ENCODE measurements at places on chromosomes 13 and 19.
A peak's percentile ranks its signal among the peaks of the same experiment; 100 is the strongest.

GRCh38 chr19:29623726-29624488 lies 17.8 kb downstream of the POP4 start:
- no peak for DNase-seq

DNA sequence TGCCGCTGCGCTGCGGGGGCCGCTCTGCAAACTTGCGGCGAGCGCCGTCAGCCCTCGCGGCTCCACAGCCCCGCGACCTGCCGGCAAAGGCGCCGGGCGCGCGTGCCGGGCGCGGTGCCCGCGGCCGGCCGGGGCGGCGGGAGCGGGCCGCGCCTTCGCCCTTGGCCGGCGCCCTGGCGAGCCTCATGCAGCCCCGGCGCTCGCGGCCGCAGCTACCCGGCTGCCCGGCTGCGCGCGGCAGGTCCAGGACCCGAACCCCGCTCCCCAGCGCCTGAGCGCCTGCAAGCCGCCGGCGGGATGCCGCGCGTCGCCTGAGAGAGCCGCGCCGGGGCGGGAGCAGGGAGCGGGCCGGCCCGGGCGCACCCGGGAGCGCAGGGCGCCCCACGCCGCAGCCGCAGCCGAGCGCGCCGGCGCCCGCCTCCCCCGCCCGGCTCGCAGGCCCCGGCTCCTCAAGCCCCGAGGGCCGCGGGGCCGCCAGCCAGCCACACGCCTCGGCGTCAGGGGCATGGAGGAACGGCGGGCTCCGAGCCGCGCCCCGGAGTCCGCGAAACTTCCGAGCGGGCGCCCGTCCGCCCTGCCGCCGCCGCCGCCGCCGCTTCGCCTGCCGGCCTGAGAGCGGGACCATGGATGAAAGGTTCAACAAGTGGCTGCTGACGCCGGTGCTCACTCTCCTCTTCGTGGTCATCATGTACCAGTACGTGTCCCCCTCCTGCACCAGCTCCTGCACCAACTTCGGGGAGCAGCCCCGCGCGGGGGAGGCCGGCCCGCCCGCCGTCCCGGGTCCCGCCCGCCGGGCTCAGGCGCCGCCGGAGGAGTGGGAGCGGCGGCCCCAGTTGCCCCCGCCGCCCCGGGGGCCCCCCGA lies 564 bp downstream of the HS6ST3 start:
- DNase-seq = no peak

DNA sequence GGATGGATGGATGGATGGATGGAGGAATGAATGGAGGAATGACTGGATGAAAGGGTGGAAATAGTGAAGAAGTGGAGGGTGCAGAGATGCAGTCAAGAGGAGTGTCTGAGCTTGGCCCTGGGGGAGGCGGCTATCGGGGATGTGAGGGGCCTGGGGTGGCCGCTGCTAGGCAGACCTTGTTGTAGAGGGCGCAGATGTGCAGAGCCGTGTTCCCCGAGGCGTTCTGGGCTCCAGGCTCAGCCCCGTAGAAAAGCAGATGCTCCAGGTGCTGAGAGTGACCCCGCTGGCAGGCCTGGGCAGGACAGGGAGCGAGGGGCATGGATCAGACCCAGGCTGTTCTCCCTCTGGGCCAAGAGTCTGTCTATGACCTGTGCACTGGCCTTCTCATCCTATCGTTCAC lies 8.4 kb downstream of the SHANK1 start:
- no peak for DNase-seq

DNA sequence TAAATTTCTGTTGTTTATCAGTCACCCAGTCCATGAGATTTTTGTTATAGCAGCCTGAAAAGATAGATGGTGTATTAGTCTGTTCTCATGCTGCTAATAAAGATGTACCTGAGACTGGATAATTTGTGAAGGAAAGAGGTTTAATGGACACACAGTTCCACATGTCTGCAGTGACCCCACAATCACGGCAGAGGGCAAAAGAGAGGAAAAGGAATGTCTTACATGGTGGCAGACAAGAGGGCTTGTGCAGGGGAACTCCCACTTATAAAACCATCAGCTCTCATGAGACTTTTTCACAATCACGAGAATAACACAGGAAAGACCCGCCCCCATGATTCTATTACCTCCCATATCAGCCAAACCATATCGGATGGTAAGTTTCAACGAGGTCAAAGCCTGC lies 309.2 kb downstream of the LIG4 start:
- DNase-seq = no peak

DNA sequence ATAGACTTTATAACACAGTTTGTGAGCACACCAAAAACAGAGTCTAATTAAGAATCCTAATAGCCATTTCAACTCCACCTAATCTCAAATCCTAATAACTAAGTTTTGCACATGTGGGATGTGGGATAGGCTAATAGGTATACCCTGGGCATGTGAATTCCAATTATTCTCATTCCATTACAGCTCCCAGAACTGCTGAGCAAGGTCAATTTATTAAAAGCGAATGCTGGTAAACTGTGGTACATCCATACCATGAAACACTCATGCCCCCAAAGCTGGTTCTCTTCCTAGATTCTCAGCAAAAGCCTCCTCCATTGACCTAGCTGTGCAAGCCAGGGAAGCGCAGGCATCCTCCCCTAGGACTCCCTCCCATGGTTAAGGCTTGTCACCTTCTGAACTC lies 113.8 kb downstream of the USP12 start:
- no peak for DNase-seq

DNA sequence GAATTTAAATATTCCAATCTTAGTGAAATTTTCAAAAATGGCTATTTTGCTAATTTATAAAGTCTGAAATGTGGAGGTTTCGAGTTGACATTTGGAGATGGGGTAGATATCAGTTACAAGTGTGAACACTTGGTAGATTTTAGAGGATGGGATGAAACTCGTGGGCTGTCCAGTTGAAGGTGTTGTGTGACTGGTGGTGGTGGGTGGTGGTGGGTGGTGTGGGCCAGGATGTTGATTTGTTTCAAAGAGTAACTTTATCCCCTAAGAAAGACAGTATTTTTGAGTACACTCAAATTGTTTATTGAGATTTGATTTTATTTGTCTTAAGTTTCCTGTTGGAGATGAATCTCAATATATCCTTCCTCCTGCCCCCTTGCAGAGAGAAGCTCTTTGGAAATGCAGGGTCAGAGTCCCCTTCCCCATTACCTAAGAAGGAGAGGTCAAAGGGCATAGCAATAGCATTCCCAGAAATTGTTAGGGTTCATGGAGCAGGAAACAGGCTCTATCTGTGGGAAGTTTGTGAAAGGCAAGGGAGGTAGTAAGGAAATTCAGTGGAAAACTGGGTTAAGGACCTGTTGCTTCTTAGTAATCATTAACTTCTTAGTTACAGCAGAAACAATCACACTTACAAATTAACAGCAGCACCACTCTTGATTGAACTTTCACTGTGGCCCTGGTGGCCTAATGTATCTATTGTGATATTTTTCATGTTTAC lies 133.6 kb upstream of the RNF113B start:
- DNase-seq = no peak

DNA sequence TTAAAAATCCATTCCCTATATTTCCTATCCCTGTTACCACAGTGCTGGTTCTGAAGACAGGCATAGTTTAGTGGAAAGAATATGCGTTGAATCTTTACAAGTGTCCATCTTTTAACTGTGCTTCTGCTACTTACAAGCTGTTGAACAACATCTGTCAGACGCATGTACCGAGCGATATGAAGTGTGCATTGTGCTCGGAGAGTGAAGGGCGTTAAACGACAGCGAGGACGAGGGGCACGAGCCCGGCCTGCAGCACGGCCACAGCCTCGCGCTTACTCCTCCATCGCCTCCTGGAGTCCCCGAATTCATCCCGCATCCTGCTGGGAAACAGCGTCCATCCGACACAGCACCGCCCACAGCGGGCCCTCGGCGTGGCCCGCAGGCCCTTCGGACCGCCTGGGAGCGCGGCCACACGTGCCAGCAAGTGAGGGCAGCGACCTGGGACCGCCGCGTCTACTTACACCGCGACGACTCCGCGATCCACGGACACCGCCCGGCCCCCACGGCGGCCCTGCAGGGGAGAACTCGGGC lies 514 bp downstream of the PCID2 start:
- no peak for DNase-seq

DNA sequence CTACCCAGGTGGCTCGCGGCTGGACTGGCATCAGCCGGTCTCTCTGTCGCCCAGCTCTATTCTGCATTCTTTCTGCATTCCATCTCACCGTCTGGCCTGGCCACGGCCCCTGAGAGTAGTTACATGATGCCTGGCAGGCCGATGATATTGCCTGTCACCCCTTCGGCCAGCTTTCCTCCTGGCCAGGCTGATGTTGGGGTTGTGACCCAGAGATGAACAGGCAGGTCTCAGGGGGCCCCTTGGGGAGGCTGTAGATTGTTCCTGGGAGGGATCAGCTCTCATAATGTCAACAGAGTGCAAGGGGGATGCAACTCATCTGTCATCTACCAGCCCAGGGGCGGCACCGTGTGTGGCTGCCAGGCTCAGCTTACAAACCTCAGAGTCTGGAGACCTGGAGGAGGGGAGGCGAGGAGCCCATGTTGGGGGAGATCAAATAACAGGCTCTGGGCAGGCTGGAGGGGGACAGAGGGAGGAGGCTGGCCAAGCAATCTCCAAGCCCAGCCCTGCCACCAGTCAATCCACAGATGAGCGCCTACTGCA lies 13.6 kb upstream of the FBXO17 start:
- no peak for DNase-seq

- no peak for DNase-seq
Measured at GRCh38 chr19:32415246-32415645, 9.7 kb downstream of the DPY19L3 start.

- no peak for DNase-seq
Measured at GRCh38 chr13:31385540-31385939, 185.8 kb downstream of the B3GLCT start.

GRCh38 chr19:8416796-8417195 lies 3.7 kb downstream of the MARCHF2 start:
- DNase-seq = no peak

- no peak for DNase-seq
Measured at GRCh38 chr13:39528661-39528980, 74.4 kb downstream of the LHFPL6 start.

GRCh38 chr13:91960947-91961346 lies 562.5 kb downstream of the GPC5 start:
- DNase-seq = no peak

DNA sequence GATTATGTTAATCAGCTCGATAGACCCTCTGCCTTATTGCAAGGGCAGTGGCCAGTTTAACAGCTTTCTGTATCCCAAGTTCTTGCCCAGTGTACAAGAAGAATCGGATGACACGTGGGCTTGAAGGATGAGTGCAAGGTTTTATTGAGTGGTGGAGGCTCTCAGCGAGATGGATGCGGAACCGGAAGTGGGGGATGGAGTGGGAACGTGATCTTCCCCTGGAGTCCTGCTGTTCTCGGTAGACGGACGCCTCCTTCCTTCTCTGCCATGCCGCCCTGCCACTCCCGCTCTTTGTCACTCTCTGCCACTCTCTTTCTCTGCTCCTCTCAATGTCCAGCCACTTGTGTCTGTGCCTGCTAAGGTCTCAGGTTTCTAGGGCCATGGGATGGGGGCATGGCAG lies 21.0 kb downstream of the RFXAP start:
- DNase-seq = peak; percentile 55

DNA sequence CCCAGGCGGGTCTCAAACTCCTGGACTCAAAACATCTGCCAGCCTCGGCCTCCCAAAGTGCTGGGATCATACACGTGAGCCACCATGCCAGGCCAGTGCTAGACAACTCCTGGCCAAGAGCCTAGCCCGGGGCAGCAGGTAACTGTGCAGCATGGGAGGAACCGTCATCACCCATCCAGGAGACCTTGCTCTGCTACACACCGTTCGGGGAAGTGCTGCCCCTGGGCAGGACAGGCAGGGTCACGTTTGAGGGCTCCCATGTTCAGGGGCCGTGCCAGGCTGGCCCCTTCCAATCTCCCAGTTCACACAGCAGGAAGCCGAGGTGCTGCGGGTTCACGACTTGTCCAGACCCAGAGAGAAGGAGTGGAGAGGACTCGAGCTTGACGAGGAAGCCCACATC lies 35.1 kb downstream of the NAXD start:
- no peak for DNase-seq

GRCh38 chr19:7856679-7857663 lies 17.2 kb downstream of the PRR36 start:
- no peak for DNase-seq

DNA sequence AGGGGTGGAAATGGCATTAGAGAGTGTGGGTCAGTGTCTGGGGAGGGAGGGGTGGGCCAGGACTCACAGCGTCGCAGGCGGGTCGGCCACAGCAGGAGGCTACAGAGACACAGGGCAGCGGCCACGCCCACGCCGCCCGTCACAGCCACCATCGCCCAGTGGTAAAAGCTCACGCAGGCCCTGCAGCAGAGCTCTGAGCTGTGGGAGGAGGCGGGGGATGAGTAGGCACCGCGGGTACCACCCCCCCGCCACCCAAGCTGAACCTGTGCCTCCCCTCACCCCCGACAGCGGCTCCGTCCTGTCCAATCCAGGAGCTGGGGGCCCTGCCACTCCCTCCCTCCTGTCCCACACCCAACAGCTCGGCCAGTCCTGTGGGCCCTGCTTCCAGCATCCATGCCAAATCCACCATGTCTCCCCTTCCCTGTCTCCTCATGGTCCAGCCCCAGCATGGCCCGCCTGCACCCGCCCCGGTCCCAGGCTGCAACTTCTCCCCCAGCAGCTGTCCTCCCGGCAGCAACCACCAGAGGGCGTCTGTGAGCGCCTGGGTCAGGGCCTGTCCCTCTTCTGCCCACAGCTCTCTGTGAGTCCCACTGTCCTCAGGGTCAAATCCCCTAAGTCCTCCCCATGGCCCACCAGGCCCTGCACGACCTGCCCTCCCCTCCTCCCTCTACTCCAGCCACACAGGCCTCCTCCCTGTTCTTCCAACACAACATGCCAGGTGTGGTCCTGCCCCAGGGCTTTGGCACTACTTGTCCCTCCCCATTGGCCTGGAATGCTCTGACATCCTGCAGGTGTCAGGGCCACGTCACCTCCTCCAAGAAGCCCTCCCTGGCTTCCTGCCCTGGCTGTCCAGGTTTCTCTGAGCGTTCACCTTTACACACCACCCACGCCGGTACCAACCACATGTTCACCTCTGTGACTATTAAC lies 6.0 kb downstream of the TEKTIP1 start:
- no peak for DNase-seq

- no peak for DNase-seq
Measured at GRCh38 chr19:15252398-15253018, 20.3 kb upstream of the EPHX3 start.

DNA sequence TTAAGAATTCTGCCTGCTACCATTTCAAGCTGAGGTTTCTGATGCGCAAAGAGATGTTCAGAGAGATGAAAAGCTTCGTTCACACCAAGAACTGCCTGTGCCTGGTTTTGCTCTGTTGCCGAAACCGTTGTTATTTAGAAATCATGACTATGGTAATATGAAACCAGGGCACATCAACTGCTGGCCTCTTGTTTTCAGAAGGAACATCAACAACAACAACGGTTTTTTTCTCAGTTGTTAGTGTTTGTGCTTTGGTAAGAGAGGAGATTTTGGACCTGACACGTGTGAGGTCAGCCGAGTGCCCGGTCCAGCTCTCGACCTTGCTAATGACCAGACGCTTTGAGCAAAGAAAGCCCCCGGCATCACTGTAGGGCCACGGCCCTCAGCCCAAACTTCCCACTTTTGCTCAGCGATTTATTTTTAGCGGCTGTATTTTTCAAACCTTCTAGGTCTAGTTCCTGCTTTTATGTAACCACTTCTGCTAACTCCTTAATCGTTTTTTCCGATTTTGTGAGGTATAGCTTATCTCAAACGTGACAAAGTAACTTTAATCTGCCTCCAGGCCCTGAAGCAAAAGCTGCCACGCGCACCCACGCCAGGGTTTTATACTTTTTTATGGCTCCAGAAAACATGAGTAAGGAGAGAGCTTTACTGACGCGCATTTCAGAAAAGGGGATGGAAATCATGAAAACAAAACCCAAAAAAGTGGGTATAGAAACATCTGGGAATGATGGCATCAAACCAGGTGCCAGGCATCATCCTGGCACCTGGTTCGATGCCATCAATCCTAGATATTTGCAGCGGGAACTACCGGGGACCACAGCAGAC lies 42.0 kb downstream of the KLF2 start:
- DNase-seq = no peak
